Activated T-helper 9 cell treated with anti-CD3 and anti-CD28 coated beads, Interleukin-2, amount 50 U/mL, for 16 hours (primary cell): ENCODE measurements at places on chromosomes 3 and 15.

DNA sequence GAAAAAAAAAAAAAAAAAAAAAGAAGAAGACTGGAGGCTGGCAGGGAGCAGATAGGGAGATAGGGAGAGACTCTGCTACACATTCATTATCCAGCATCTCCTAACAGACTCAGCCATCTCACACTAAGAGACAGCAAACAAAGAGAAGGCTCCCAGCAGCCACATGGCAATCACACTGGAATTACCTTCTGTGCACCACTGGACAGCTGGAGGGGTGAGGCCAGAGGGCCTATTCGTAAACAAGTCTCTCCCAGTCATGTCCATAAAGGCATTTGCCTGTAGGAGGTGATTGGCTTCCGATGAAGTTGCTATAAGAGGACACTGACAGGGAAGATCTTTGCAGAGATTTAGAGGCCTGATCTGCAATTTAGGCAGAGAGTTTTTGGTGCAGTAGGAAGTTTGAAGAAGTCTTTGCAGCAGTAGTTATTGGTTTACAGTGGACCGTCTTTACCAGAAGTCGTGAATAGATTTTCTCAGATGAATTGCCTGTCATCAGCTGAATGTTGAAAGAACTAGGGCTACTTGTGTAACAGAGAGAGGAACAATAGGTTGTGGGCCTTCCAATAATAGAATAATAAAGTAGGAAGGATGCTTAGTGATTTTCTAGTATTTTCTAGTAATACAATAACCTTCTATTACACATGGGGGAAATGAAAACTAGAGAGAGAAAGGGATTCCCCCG is 89.7 kb downstream of the TP63 start:
- DNase-seq: no peak

- DNase-seq: no peak
Observed at GRCh38 chr3:30112411-30112810, 494.0 kb upstream of the TGFBR2 start.

GRCh38 chr3:17553080-17553479 is 189.4 kb downstream of the TBC1D5 start:
- no peak for DNase-seq

GRCh38 chr3:59818033-59818918 is 768.5 kb upstream of the CFAP20DC start:
- DNase-seq: no peak

- peak; percentile 38 for DNase-seq
Observed at GRCh38 chr15:77633134-77633912, 611 bp upstream of the LINGO1 start.

DNA sequence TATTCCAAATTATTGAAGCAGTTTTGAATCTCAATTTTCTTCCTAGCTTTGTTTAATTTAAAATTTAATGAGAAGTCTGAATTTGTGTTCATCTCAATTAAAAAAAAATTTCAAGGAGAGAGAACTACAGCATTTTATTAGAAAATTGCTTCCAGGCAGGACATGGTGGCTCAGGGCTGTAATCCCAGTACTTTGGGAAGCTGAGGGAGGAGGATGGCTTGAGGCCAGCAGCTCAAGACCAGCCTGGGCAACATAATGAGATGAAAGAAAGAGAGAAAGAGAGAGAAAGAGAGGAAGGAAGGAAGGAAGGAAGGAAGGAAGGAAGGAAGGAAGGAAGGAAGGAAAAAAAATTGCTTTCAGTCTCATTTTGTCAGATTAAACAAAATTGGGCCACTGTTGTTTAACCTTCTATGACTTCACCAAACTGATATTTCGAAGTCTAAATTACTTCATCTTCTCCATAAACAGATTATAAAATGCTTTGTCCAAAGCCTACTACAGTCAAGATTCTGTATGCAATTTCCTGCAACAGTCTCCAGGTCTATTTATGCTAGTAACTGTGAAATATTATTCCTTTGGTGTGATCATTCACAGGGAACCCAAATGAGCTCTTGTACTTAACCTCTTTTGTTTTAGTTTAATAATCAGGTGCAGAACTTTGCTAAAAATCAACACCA is 6.6 kb upstream of the ABHD6 start:
- no peak for DNase-seq

DNA sequence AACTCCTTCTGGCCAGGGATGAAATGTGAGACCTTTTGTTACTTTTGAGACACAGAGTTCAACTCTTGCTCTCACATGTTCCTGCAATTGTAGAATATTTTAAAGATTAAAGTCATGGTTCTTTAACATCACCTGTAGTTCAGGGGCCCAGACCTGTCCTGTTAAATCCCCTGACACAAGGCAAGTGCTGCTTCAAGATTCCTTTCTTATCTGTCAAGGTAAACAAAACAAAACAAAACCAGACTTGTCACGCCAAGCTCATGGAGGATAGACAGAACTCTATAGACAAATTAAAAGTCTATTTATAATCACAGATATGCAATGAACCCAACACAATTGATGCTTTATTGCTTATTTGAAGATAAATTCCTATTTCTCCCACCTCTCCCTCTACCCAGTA is 48.6 kb upstream of the NEDD4 start:
- DNase-seq: no peak

GRCh38 chr3:192875971-192876565 is 41.6 kb downstream of the MB21D2 start:
- DNase-seq: no peak

- DNase-seq: no peak
Observed at GRCh38 chr15:71807691-71808091, 2.7 kb upstream of the NR2E3 start.

DNA sequence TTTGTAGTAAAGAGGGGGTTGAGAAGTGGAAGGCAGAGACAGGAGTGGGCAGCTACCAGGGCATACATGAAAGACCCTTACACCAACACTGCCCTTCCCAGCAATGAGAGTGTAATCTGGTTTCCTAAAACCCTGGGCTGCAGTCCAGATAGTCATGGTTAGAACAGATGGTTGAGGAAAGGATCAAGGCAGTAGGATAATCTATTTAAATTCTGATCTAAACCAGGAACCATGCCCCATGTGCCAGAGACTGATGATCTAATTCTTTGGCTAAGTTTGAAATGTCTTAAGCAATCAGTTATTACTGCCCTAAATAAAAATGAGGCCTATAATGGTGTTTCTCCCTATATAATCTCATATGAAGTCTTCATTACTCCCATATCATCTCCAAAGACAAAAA is 59.6 kb downstream of the PRTG start:
- DNase-seq: no peak

- no peak for DNase-seq
Observed at GRCh38 chr15:67892559-67893377, 52.9 kb upstream of the RNU6-1 start.

GRCh38 chr3:134236505-134237170 is 14.0 kb downstream of the RYK start:
- no peak for DNase-seq

DNA sequence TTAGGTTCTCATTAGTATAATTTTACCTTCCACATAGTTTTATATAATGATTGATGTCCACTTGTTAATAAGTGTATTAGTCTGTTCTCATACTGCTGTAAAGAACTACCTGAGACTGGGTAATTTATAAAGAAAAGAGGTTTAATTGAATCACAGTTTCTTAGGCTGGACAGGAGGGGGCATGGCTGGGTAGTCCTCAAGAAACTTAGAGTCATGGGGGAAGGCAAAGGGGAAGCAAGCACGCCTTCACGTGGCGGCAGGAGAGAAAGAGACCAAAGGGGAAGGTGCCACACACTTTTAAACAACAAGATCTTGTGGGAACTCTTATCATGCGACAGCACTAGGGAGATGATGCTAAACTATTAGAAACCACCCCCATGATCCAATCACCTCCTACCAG is 19.2 kb downstream of the DZIP3 start:
- no peak for DNase-seq

DNA sequence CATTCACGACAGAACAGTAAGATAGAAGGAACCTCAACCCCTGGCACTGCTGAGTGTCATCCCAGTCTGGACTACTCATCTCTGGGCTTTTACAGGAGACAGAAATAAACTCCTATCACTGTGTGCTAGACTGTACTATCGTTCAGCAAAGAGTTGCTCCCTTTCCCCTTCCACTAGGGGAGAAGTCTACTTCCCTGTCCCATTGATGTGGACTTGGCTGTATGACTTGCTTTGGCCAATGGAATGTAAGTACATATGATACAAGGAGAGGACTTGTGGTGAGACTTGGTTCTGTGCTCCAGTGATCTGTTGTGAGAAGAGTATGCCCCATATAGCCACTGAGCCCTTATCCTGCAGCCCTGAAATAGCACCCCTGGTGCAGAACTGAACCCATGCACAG is 5.3 kb upstream of the KIF7 start:
- no peak for DNase-seq

DNA sequence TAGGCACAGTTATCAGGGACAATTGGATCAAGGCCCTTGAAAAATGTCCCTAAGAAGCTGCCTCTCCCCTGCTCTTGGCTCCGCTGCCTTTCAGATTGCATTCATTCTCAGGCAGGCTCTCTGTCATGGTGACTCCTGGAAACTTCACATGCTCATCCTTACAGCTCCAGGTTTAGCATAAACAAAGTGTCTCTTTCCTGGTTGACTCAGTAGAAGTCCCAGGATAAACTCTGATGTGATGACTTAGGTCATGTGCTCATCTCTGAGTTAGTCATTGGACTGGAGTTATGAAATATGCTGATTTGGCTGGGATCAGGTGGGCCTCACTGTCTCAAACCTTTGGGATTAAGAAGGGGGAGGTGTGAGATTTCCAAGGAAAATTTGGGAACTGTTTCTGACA is 243.8 kb downstream of the ZNF621 start:
- DNase-seq: no peak

DNA sequence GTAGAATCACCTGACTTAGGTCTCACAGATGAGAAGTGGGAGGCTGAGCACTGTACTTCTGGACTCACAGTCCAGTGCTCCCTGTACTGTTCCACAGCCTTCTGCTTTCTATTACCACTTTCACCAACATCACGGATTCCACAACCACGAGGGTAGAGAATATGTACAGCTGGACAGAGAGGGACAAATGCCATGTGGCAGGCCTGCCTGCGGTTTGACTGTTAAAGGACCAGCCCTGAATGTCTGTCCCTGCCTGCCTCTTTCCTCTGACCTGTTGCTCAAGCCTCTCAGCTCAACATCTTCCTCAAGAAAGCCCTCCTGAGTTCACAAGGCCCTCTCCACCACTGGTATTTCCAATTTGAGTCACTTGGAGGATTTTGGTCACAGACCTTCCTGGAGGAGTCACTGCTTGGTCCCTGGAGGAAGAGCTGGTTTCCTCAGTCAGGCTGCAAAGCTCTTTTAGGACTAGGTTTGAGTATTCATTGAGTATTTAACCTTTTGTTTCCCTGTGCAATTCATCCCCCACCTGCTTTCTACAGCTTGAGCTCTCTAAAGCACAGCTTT is 49.1 kb downstream of the RAB11A start:
- no peak for DNase-seq

DNA sequence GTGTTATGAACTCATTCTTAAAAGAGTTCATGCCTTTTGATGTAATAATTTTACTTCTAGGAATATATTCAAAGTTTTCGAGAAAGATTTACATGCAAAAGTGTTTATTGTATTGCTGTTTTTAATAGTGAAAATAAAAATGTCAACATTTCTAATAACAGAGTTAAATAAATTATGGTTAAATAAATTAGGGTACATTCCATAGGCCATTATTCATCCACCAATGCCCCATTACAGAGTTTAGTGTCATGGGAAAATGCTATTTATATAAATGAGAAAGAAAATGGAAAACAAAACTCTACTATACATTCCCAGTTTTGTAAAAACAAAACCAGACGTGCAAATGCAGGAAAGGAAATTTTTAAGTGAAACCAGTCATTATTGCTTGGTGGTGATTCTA is 538.1 kb upstream of the TBL1XR1 start:
- DNase-seq: no peak
